ENCODE measurements at places on chromosomes 1 and 21.

DNA sequence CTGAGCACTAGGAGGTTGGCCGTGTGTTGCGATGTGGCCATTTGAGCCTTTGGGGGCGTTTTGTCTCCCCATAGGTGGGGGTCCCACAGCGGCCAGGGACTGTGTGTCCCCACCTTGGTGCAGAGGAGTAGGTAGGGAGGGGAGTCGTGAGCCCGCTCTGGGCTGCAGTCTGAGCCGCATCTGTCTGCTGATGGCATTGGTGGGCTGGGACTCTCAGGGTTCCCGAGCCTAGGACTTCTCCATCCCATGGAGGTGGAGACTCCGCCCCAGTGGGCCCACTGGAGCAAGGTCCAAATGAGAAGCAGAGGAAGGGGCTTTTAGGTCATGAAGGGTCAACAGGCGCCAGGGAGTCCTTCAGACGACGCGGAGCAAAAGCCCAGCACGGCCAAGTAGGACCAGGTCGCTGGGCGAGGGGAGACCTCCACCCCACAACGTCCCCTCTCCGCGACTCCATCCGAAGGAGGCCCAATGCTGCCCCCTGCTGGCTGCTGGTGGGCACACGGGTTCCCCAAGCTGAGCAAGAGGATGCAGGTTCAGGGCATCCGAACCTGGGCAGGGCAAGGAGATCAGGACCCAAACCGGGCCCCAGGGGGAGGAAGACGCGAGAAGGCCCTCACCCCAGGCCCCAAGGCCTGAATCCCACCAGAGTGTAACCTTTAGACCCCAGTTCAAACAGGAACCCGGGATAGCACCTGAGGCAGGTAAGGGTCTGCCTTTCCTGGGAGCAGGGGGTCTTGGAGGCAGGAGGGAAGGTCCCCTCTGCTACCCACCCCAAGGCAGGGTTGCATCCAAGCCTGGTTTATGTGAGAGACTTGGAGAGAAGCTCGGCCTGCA is 14.9 kb downstream of the TTC34 start:
- peak; percentile 77 for DNase-seq

DNA sequence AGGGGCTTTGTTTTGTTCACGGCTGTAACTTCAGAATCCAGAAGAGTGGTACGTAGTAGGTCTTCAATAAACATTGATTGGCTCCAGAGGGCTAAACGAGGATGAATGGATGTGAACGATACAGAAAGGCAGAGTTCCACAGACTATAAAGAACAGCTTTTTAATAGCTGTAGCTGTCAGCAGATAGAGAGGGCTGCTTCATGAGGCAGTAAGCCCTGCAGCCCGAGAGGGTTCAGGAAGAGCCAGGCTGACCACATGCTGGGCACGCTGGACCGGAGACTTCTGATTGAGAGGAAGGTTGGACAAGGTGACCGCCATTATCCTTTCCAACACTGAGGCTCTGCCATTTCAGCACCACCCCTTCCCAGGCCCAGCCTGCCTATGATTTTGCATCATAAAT is 45.3 kb downstream of the KIRREL1 start:
- DNase-seq: no peak

DNA sequence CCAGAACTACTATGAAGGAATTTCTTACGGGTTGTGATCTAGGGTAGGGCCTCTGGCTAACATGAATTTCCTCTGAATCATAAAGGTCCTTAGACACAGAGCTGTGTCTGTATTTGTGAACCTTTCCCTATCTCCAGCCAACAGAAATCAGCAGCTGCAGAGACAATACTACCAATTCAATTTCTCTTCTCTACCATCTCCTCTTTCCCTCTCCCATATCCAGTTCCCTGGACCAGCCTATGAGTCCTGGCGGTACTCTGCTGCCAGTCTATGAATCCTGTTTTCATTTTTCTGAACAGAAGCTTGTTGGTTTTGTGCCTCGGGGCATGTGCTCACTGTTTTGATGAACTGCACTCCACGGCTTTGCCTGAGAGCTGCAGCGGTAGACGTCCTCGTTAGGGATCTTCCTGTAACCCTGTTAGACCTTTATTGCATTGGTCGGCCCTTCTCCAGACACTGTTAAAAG is 458.0 kb upstream of the VAMP3 start:
- DNase-seq: no peak

DNA sequence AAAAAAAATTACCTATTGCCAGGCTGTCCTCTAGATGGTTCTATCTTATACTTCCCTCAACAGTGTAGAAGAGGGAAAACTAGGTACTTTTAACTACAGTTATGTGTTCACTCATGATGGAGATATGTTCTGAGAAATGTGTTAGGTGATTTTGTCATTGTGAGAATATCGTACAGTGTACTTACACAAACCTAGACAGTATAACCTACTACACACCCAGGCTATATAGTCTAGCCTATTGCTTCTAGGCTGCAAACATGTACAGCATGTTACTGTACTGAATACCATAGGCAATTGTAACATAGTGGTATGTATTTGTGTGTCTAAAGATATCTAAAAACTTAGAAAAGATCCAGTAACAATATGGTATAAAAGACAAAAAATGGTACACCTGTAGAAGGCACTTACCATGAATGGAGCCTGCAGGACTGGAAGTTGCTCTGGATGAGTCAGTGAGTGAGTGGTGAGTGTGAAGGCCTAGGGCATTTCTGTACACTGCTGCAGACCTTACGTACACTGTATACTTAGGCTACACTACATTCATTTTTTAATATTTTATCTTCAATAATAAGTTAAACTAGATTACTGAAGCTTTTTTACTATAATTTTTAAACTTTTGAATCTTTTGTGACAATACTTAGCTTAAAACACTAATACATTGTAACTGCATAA is 13.2 kb downstream of the MGST3 start:
- DNase-seq: no peak

- no peak for DNase-seq
Measured at GRCh38 chr1:89589515-89589914, 43.4 kb upstream of the LRRC8C start.

GRCh38 chr1:172883844-172884243 is 166.9 kb downstream of the TNFSF18 start:
- DNase-seq: no peak

DNA sequence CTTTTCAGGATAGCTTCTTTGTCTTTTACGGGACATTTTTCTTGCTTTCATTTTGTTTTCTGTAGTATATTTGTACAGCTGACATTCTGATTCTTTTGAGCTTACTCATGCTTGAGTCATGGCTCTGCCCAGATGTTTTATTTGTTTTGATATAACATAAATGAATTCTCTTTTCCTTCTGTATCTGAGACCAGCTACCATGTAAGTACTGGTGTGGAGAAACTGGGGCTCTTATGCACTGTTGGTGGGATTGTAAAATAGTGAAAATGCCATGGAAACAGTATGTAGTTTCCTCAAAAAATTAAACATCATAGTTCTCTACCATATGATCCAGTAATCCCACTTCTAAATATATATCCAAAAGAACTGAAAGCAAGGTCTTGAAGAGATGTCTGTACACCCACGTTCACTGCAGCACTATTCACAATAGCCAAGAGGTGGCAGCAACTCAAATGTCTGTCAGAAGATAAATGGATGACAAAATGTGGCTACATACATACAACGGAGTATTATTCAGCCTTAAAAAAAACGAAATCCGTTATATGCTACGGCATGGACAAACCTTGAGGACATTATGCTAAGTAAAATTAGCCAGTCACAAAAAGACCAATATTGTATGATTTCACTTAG is 61.4 kb downstream of the EIF2B3 start:
- DNase-seq: no peak

DNA sequence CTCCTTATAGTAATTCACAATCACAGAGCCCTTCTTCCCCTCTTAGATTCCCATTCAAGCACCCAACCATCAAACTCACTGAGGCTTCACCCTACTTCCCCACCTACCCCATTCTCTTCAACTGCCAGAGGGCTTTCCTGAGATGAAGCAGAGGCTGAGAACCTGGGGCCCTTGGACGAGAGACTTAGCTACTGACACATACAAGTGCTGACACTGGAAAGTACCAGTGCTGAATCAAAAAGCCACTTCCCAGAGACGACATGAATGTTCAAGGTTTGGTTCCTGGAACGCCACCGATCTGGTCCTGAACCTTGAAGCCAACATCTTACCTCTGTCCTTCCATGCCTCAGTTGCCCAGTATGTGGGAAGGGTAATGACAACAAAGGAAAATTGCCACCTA is 16.6 kb upstream of the RAP1A start:
- no peak for DNase-seq

GRCh38 chr1:201531551-201532425 is 7.1 kb upstream of the NAV1 start:
- no peak for DNase-seq

Measured in activated CD8-positive, alpha-beta memory T cell treated with anti-CD3 and anti-CD28 coated beads, Interleukin-2, amount 50 U/mL, for 4 hours (primary cell).